Activated CD4-positive, alpha-beta T cell treated with anti-CD3 and anti-CD28 coated beads, Interleukin-2, amount 10 ng/mL, durations not matched to agents 24 days and 14 days (primary cell): ENCODE measurements at places on chromosomes 6 and 20. TPM values are rescaled to one million over a fixed set of nuclear protein-coding genes. Genes with fewer than 3 reads are reported as not detected.

GRCh38 chr6:64250126-64250525, 614.5 kb downstream of the PHF3 start:
- H3K36me3 ChIP-seq, result no peaks in the 10 kb centered on the region
- H3K27me3 ChIP-seq, result no peaks in the 10 kb centered on the region
- H3K27ac ChIP-seq, result no peak overlapping the region
- no peak overlapping the region for H3K4me3 ChIP-seq
- H3K4me1 ChIP-seq, result no peaks in the 10 kb centered on the region
- no peak for DNase-seq

DNA sequence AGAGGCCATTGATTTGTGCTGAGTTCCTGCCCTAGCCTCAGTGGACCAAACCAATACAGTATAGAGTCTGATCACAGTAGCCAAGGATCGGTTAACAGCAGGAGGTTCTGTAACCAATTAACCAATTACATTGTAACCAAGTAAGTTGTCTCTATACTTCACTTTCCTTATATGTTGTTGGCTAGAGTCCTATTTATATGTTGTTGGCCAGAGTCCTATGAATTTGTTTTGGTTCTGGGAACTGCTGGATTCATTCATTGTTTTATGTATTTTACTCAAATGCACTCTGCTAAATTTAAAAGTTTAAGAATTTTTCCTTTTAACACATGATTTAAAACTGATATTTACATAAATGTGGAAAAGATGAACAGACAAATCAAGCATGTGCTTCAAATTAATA, 597.4 kb upstream of the HS3ST5 start:
- H3K36me3 ChIP-seq, result no peaks in the 10 kb centered on the region
- no peak overlapping the region for H3K4me3 ChIP-seq
- H3K27ac ChIP-seq, result no peak overlapping the region

GRCh38 chr6:46953921-46954320, 32.2 kb upstream of the ADGRF5 start:
- H3K4me1 ChIP-seq, result no peaks in the 10 kb centered on the region
- no peak overlapping the region for H3K4me3 ChIP-seq
- H3K27me3 ChIP-seq, result peaks cover 2% of the 10 kb centered on the region
- no peak overlapping the region for H3K27ac ChIP-seq
- DNase-seq, result no peak

- H3K36me3 ChIP-seq, result no peaks in the 10 kb centered on the region
- H3K4me1 ChIP-seq, result peaks cover 10% of the 10 kb centered on the region
- no peak overlapping the region for H3K27ac ChIP-seq
Observed at GRCh38 chr6:34953061-34954025, 64.3 kb downstream of the ANKS1A start.

DNA sequence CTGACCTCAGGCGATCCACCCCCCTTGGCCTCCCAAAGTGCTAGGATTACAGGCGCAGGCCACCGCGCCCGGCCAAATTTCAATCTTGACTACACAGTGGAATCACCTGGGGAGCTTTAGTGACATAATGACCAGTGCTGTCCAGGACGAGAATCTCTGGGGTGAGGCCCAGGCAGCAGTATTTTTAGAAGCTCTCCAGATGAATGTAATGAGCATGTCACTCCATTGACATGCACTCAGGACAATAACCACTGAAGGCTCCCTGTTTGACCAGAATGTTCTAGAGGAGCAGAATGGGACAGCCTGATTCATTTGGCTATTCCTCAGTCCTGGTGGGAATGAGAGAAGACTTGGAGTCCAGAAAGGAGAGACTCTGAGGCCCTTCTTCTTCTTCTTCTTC, 39.2 kb downstream of the SRSF3 start:
- H3K36me3 ChIP-seq, result no peaks in the 10 kb centered on the region
- H3K27ac ChIP-seq, result no peak overlapping the region
- peaks cover 3% of the 10 kb centered on the region for H3K4me1 ChIP-seq

The SUMO4 gene
- total RNA-seq, result 10.1 and 10.9 TPM in 2 replicates
